ENCODE measurements at places on chromosomes 11 and 22.
A peak's percentile ranks its signal among the peaks of the same experiment; 100 is the strongest.

GRCh38 chr11:114098927-114099326 is 39.4 kb downstream of the ZBTB16 start:
- DNase-seq = peak; percentile 69

GRCh38 chr11:58933661-58934060 is 5.6 kb upstream of the GLYATL1 start:
- DNase-seq = no peak

GRCh38 chr22:43535336-43535735 is 123.5 kb downstream of the MPPED1 start:
- DNase-seq = no peak

GRCh38 chr22:34814260-34815025 is 251.5 kb upstream of the ISX start:
- no peak for DNase-seq

GRCh38 chr22:35873426-35873825 is 155.2 kb downstream of the RBFOX2 start:
- DNase-seq = no peak

DNA sequence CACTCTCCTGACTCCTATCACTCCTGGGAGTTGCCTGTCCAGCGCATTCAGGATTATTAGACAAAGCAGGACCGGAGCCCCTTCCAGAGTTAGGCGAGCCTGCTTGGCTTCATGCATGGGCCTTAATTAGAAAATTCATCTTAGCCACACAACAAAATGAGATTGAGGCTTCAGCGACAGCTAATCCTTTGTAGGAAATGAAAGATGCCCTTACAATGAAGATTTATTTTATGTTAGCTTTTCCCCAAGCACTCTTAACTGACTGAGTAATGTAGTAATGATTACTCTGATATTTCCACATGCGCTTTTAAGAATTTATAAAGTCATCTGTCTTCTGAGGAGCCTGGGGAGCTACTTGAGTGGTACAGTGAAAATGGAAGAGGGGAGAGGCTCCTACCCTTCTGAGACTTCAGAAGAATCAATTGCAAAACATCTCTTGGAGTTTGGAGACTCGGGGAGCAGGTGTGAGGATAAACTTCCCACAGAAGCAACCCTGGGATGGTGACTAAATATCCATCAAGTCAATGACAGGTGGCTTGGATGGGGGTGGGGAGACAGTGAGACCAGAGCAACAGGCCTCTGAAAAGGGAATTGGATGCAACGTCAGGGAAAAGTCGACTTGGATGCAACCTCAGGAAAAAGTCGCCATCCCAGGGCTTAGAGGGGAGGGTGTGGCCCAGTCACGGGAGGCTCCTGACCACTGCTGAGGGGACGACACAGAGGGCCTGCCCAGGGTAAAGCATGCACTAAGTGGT is 434.5 kb upstream of the B3GAT1 start:
- no peak for DNase-seq

GRCh38 chr11:131600628-131601027 is 230.2 kb downstream of the NTM start:
- DNase-seq = no peak

- DNase-seq = no peak
Measured at GRCh38 chr11:108494182-108494581, 4.0 kb downstream of the POGLUT3 start.

- DNase-seq = no peak
Measured at GRCh38 chr11:105189581-105189980, 50.0 kb upstream of the CARD18 start.

GRCh38 chr11:61295596-61295926 is 445 bp upstream of the VWCE start:
- DNase-seq = no peak

Data from NCI-H146 (cell line).